Right atrium auricular region (tissue), 2 donors: ENCODE measurements at places on chromosomes 16 and 17. TPM values are rescaled to one million over a fixed set of nuclear protein-coding genes. Genes with fewer than 3 reads are reported as not detected.

OTOP2 gene
- total RNA-seq, result not detected

GRCh38 chr17:79057737-79058385, 16.8 kb upstream of the ENGASE start:
- no peak for DNase-seq

KRT25 gene
- total RNA-seq, result not detected

DNASE1L2 gene
- 0.83 TPM for total RNA-seq

RAD51C gene
- total RNA-seq, result 24.3 TPM

GP1BA gene
- not detected for total RNA-seq

MYH3 gene
- total RNA-seq, result 0.43 TPM

ABCC11 gene
- not detected for total RNA-seq

- no peak for DNase-seq
Measured at GRCh38 chr17:78278139-78278741, 46.8 kb downstream of the TMEM235 start.
